ENCODE measurements at places on chromosomes 1 and 21. TPM values are rescaled to one million over a fixed set of nuclear protein-coding genes. Genes with fewer than 3 reads are reported as not detected.

USP16 gene
- 31.8 TPM for total RNA-seq

BEND5 gene
- total RNA-seq = 6.3 TPM

DNA sequence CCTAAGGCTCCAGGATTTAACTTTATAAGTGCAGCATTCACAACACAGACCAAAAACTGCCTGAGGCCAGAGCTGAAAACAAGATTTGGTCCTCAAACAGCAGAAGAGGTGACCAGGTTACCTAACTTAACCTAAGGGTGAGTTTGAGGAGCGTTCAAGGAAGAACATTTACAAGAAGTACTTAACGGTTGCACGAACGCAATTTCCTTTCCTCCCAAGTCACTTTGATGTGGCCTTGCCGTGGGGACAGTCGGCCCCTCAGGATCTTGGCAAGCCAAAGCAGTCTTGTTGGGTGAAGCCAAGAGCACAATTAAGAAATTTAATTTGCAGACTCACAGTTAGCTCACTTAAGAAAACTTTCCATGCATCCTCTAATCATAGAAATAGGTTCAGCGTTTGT is 202.6 kb upstream of the COA6 start:
- peak; percentile 71 for DNase-seq

DNA sequence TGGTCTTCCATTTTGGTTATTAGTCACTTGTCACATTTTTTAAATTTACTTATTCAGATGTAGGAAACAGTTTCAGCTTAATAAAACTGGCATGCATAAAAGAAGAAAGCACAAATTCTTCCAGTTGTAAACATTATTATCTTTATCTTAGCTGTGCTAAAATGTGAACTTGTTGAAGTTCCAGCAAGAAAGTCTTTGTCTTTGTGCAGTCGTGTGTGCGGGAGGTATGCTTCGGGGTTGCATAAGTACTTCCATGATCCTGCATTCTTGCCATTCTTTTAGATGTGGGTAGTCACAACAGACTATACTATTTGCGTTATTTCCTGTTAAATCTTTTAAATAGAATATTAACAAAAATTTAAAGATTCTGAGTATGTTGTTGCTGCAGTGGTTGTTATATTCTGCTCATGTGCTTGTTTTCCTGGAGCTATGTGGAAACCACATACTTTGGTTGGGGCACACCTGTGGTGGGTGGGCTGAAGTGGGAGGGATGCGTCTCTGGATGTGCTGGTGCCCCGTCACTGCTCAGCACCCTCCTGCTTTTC is 49.9 kb downstream of the CBS start:
- no peak for DNase-seq

DNA sequence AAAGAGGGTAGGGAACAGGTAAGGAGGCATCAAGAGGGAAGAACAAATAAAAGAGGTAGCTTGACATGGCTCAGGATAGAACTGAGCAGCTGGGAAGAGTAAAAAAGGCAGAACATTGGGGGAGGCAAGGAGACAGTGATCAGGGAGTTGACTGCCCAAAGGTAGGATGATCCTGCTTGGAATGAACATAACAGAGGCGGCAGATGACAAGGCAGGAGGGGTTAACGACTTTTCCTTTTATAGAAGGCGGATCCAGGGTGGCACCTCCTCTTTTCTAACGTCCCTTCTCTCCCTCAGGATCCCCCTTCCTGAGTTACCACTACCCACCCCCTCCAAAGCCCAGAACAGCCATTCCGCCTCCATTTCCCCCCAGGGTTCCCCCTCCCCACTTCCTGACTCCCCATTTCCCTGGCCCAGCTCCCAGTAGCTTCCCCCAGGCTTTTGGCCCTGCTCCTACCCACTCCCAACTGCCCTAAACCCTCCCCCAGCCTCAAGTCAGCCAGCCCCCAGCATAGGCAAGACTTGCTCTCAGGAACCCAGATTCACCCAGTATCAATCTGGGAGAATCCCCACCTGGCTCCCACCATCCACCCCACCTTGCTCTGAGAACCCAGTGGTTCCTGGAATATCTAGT is 769 bp upstream of the ADAMTS4 start:
- DNase-seq = no peak

All from activated CD8-positive, alpha-beta T cell treated with anti-CD3 and anti-CD28 coated beads, Interleukin-2, amount 10 ng/mL, durations not matched to agents 7 days and 5 days (primary cell).